Naive thymus-derived CD8-positive, alpha-beta T cell (primary cell): ENCODE measurements at places on chromosomes 7 and 10.

DNA sequence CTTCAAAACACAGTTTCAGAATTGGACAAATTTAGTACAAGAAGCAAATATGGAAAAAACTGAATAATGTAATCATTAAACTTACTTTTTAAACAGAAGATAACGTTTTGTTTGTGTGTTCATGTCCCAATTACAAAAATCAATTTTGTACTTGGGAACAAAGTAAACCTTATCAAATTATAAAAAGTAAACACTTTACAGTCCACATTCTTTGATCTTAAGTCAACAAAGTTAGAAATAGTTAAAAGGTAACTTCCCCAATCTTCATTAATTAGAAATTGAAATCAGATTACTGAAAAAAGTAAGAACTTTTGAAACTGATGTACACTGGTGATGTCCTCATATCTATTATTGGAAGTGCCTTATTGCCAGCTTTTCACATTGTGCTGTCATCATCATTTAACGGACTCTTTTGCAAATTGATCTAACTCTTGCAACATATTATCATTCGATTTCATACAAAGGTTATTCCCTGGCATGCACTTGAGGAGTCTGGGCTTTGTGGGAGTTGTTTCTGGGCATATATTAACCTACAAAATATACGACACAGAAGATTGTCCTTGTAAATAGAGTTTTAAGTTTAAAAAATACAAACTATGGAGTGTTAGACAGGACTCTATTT, 15.1 kb upstream of the CYP2E1 start:
- no peaks in the 10 kb centered on the region for H3K4me1 ChIP-seq
- H3K27ac ChIP-seq = no peak overlapping the region
- H3K4me3 ChIP-seq = no peak overlapping the region
- DNase-seq = no peak

GRCh38 chr7:92783260-92784201, 52.8 kb downstream of the CDK6 start:
- H3K36me3 ChIP-seq = peaks cover 5% of the 10 kb centered on the region
- no peaks in the 10 kb centered on the region for H3K27me3 ChIP-seq
- H3K4me3 ChIP-seq = no peak overlapping the region
- H3K4me1 ChIP-seq = peaks cover 18% of the 10 kb centered on the region
- no peak for DNase-seq
- H3K27ac ChIP-seq = no peak overlapping the region

GRCh38 chr7:105245398-105246114, 143.2 kb downstream of the SRPK2 start:
- no peak overlapping the region for H3K27ac ChIP-seq
- peaks cover 9% of the 10 kb centered on the region for H3K36me3 ChIP-seq
- H3K27me3 ChIP-seq = no peaks in the 10 kb centered on the region
- peaks cover 24% of the 10 kb centered on the region for H3K4me1 ChIP-seq

- H3K4me1 ChIP-seq = no peaks in the 10 kb centered on the region
- no peak overlapping the region for H3K4me3 ChIP-seq
- no peak overlapping the region for H3K27ac ChIP-seq
- H3K27me3 ChIP-seq = peaks cover 21% of the 10 kb centered on the region
- H3K36me3 ChIP-seq = no peaks in the 10 kb centered on the region
These were observed 79.5 kb upstream of the INSYN2A start for GRCh38 chr10:127275793-127276450.

DNA sequence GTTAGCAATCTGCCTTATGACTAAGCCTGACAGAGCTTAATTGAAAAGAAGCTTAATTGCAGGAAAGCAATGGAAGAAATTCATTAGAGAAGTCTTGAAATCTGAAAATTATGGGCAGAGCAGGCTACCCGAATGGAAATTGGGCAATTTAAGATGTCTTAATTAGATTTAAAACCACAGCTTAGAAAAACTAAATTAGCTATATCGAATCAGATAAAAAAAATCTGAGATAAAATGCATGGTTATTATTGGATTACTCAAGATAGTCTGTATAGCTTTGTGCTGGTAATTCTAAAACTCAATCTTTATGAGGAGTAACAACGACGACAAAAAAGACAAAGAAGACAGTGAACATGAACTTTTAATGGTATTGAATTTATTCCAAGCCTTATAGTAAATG, 248.1 kb upstream of the LRRN3 start:
- no peaks in the 10 kb centered on the region for H3K36me3 ChIP-seq
- H3K27ac ChIP-seq = no peak overlapping the region

GRCh38 chr10:31147210-31147608, 115.5 kb upstream of the ZNF438 start:
- H3K36me3 ChIP-seq = no peaks in the 10 kb centered on the region
- peaks cover 18% of the 10 kb centered on the region for H3K4me1 ChIP-seq
- H3K4me3 ChIP-seq = peak overlapping the region; percentile 22
- DNase-seq = no peak
- no peak overlapping the region for H3K27ac ChIP-seq
- H3K27me3 ChIP-seq = peaks cover 3% of the 10 kb centered on the region

GRCh38 chr7:134755422-134756022, 23.9 kb upstream of the CALD1 start:
- peaks cover 9% of the 10 kb centered on the region for H3K4me1 ChIP-seq
- no peaks in the 10 kb centered on the region for H3K27me3 ChIP-seq
- H3K4me3 ChIP-seq = no peak overlapping the region
- peak; percentile 69 for DNase-seq

DNA sequence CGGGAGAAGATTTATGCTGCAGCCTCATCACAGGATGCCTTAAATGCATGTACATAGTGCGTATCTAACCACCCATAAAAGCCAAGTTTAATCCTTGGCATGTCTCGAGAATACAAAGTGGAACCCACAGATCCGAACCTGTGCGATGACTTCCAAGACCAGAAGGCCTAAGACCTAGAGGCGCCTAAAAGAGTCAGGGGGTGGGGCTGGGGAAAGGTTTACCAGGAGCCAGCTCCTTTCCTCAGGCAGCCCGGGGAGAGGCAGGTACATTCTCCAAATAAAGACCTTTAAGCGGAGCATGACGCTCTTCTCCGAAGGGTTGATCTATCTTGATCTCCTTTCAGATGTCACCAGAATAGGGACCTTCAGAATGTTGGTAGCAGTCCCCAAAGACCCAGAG, 9.7 kb downstream of the SP8 start:
- DNase-seq = no peak
- H3K4me3 ChIP-seq = no peak overlapping the region
- peaks cover 64% of the 10 kb centered on the region for H3K27me3 ChIP-seq
- H3K27ac ChIP-seq = no peak overlapping the region

DNA sequence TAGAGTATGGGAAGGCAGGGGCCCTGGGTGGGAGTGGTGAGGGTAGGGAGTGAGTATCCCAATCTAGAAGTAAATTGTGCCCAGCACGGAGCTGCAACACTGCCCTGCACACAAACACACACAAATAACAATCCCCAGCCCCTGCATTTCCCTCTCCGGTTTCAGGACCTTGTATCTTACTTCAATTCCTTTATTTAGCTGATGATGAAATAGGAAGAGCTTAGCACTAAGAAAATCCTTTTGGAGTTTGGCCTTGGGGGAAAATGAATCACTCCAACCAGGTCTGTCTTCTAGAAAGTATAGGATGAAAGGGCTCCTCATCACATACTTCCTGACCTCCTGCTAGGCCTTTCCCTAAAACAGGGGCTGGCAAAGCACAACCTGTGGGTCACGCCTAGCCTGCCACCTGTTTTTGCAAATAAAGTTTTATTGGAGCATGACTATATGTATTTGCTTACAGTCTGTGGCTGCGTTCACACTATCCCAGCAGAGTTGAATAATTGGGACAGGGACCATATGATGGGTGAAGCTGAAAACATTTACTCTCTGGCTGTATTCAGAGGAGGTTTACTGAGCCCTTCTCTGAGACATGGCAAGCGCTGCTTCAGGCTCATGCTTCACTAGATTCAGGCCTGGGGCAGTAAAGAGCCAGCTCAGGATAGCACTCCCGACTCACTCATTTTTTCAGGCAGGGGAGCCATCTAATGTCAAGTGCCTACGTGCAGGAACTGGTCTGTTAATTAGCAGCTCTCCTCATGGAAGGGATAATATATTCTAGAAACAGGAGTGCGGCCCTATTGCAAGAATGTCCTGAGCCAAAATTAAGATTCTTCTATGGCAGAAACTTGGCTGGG, 111.0 kb downstream of the EGFR start:
- peaks cover 15% of the 10 kb centered on the region for H3K27me3 ChIP-seq
- H3K4me1 ChIP-seq = no peaks in the 10 kb centered on the region
- DNase-seq = no peak

DNA sequence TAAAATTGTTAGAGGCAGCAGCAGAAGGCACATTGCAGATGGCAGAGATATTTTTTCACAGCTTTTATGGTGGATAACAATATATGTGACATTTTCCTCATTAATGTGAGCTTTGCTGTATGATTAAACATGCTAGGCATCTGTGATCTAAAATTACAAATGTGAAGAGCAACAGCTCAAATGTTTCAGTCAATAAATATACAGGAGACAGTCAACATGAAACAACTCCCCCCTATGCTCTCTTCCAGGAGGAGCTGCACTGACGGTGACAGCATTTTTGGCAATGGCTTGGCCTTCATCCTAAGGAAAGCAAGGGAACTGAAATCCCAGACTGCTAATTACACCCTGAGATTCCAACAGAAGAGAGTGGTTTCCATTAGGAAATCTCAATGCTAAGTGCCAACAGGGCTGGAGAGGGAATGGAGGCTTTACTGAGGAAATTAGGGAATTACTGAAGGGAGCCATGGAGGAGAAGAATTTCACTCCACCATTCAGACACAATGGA, 51.4 kb upstream of the GRB10 start:
- H3K27me3 ChIP-seq = peaks cover 34% of the 10 kb centered on the region
- no peaks in the 10 kb centered on the region for H3K36me3 ChIP-seq
- no peak for DNase-seq
- H3K27ac ChIP-seq = no peak overlapping the region
- H3K4me1 ChIP-seq = no peaks in the 10 kb centered on the region

- H3K4me1 ChIP-seq = no peaks in the 10 kb centered on the region
- H3K27me3 ChIP-seq = peaks cover 8% of the 10 kb centered on the region
- H3K36me3 ChIP-seq = peaks cover 10% of the 10 kb centered on the region
- H3K4me3 ChIP-seq = no peak overlapping the region
- no peak overlapping the region for H3K27ac ChIP-seq
These were observed 12.9 kb downstream of the OR2AE1 start for GRCh38 chr7:99863847-99864440.

DNA sequence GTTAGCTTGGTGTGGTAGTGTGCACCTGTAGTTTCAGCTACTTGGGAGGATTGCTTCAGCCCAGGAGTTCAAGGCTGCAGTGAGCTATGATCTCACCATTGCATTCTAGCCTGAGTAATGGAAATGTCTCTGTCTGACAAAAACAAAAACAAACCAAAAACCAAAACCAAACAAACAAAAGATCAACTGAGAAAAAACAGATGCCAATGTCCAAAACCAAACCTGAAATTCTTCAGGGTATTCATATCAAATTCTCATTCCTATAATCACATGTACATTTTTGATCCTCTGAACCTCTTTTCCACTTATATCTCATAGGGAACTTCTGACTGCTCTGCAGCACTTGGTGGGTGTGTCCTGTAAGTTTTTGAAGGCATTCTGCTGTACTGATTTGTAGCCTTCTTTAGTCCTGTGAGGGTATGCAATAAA, 87.0 kb downstream of the CDK6 start:
- H3K4me3 ChIP-seq = no peak overlapping the region
- H3K36me3 ChIP-seq = peaks cover 6% of the 10 kb centered on the region
- no peak overlapping the region for H3K27ac ChIP-seq
- peaks cover 32% of the 10 kb centered on the region for H3K4me1 ChIP-seq

- no peaks in the 10 kb centered on the region for H3K4me1 ChIP-seq
- DNase-seq = no peak
- H3K27ac ChIP-seq = no peak overlapping the region
These were observed 133.5 kb upstream of the MBL2 start for GRCh38 chr10:52906046-52906445.

- DNase-seq = no peak
- H3K36me3 ChIP-seq = no peaks in the 10 kb centered on the region
- H3K27me3 ChIP-seq = no peaks in the 10 kb centered on the region
- H3K4me3 ChIP-seq = no peak overlapping the region
- no peak overlapping the region for H3K27ac ChIP-seq
- no peaks in the 10 kb centered on the region for H3K4me1 ChIP-seq
These were observed 79.7 kb upstream of the FAM3C start for GRCh38 chr7:121475806-121476205.

GRCh38 chr7:94590526-94591162, 65.3 kb downstream of the SGCE start:
- peaks cover 11% of the 10 kb centered on the region for H3K4me1 ChIP-seq
- H3K36me3 ChIP-seq = no peaks in the 10 kb centered on the region
- no peak for DNase-seq
- H3K4me3 ChIP-seq = no peak overlapping the region

DNA sequence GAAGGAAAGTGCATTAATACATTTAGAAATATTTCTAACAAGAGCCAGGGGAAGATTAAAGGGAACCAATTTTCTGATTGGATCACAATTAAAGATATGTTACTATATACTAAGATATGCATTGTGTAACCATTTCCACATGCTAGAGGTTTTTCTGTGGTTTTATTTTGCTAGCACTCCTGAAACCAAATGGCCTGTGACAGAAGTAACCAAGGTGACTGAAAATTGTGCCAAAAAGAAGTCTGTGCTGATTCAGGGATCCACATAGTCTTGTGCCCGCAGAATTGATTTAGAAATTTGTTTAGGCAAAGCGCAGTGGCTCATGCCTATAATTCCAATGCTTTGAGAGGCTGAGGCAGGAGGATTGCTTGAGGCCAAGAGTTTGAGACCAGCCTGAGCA, 1.8 kb downstream of the CC2D2B start:
- no peaks in the 10 kb centered on the region for H3K36me3 ChIP-seq
- DNase-seq = no peak
- H3K27me3 ChIP-seq = peaks cover 4% of the 10 kb centered on the region
- peaks cover 14% of the 10 kb centered on the region for H3K4me1 ChIP-seq
- H3K27ac ChIP-seq = no peak overlapping the region

- H3K27ac ChIP-seq = peak overlapping the region; percentile 77
- H3K4me3 ChIP-seq = no peak overlapping the region
- H3K27me3 ChIP-seq = no peaks in the 10 kb centered on the region
- peaks cover 11% of the 10 kb centered on the region for H3K4me1 ChIP-seq
These were observed 99.5 kb upstream of the TNRC18 start for GRCh38 chr7:5523052-5523711.

DNA sequence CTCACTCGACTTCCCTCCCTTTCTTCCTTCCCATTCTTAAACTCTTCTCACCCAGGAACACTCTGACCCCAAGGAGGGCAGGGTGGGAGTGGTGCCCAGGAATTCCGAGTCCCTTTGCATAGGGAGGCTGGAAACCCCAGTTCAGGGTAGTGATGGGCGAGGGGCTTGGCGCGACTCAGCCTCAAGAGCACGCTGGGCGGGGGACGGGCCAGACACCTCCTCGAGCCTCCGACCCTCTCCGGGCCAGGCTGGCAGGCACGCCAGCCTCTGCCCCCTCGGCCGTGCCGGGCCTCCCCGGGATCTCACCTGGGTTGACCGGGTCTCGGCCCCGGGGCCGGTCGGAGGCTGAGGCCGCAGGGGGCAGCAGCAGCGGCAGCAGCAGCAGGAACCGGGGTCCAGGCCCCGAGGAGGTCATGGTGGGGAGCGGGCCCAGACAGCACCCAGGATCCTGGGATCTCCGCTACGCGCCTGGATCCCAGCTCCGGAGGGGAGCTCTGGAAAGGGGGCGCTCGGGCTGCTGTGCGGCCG, 457 bp downstream of the PLOD3 start:
- H3K4me1 ChIP-seq = peaks cover 48% of the 10 kb centered on the region
- no peaks in the 10 kb centered on the region for H3K27me3 ChIP-seq
